ENCODE measurements at places on chromosomes 1 and 21. TPM values are rescaled to one million over a fixed set of nuclear protein-coding genes. Genes with fewer than 3 reads are reported as not detected.

CDK18 gene
- 10.2 TPM for total RNA-seq

BARHL2 gene
- not detected for total RNA-seq

SPRR2A gene
- not detected for total RNA-seq

SPRR1A gene
- not detected for total RNA-seq

TEDDM1 gene
- total RNA-seq = not detected

All from chondrocyte (in vitro differentiated cells).